Mammary epithelial cell (primary cell): ENCODE measurements at places on chromosomes 1 and 21.

DNA sequence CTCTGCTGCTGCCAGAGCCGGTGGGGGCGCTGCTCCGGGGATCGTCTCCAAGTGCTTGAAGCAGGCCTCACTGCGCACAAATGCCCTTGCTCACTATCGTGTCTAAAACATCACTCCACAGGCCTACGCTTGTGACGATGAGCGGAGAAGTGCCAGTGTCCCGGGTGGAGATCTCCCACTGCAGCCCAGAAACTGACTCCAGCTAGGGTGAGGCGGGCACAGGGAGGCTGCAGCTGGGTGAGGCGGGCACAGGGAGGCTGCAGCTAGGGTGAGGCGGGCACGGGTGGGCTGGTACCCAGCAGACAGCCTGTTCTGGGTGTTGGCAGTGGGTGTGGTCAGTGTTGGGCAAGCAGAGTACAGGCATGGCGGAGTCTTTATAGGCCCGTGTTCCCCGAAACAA lies 22.7 kb upstream of the PDXK start:
- no peak for DNase-seq

DNA sequence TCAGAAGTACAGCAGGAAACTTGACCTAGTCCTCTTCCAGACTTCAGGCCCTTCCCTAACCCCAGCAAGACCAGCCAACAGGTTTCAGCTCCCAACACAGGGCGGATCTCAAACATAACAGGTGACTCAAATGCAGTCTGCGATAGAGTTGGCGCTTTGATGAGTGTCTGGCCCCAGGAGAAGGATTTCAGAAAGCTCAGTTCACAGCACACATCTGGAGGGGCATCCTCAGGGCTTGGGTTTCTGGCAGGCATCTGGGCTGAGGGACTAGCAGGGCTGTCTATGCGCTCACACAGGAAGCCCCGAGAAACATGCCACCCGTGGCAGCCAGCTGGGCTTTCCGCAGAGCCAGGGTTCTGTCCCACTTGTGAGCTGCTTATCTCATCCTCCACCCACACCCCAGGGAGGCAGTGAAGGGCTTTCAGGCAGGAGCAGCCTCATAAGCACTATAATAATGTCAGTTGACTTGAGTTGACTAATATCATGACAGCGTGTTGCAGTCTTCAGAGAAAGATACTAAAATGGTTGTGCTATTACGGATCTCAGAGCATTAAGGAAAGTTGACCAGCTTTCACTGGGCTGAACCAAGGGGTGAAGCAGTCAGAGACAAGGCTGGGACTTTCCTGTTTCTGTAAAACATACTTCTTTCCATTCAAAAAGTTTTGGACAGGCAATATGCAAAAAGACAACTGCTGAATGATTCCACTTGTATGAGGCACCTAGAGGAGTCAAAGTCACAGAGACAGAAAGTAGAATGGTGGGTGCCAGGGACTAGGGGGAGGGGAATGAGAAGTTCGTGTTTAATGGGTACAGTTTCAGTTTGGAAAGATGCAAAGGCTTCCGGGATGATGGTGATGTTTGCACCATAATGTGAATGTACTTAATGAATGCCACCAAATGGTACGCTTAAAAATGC lies 233.0 kb upstream of the IRF2BP2 start:
- DNase-seq: no peak

GRCh38 chr1:116720364-116721038 lies 33.7 kb upstream of the CD2 start:
- peak; percentile 52 for DNase-seq

DNA sequence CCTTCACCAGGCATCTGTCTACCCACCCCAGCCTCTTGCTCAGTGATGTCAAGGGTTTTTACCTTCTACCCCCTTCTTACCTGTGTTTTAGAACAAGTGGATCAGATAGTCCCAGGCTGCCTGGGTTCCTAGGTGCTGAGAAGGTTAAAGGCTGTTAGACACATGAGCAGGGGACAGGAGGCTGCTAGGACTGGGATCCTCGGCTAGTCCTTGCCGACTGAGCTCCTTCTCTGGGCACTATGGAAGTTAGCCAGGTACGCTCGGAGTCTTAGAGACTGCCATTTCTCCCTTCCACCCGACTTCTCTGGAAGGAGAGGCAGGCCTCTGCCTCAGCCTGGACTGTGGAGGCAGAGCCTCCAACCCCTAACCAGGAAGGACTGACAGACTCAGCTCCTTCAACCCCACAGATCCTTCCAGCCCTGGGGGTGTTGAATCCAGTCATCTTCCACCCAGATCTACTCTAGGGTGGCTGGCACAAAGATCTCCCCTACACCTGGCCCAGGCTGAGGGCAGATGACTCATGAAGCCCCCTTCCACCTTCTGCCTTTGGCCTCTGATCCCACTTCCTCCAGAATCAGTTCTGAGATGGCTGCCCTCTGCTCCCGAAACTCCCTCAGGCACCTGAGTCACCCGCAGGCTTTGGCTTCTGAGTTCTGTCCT lies at the start of gene DYNLT4:
Gene DYNLT4, minus strand, starts transcription at position 648 of the 660 bp plus-strand sequence. CDS start 683 bp downstream, outside the sequence.
- no peak for DNase-seq

DNA sequence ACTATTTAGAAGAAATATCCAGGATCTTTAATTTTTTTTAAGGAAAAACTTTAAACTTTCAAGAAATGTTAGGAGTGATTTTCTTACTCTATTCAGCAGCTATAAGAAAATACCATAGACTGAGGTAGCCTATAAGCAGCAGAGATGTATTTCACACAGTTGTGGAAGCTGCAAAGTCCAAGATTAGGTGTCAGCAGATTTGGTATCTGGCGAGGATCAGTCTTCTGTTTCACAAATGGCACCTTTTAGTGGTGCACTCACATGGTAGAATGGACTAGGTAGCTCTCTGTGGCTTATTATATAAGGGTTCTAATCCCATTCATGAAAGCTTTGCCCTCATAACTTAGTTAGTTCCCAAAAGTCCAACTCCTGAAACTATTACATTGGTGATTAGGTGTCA lies 207.4 kb downstream of the NCAM2 start:
- DNase-seq: no peak

DNA sequence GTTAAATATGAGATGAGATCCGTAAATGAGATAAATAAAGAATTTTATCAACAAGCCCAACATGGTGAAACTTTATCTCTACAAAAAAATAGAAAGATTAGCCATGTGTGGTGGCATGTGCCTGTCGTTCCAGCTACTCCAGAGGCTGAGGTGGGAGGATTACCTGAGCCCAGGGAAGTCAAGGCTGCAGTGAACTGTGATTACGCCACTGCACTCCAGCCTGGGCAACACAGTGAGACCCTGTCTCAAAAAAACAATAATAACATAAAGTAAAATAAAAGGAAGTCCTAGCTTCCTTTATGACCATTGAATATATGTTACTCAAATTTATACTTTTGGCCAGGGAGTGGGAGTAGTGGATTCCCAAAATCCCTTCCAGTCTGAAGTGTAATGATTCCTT lies 48.7 kb upstream of the TEKT2 start:
- no peak for DNase-seq

GRCh38 chr1:75587692-75588091 lies 23.2 kb downstream of the SLC44A5 start:
- DNase-seq: no peak

GRCh38 chr1:9384751-9385245 lies 92.1 kb downstream of the SPSB1 start:
- DNase-seq: no peak

DNA sequence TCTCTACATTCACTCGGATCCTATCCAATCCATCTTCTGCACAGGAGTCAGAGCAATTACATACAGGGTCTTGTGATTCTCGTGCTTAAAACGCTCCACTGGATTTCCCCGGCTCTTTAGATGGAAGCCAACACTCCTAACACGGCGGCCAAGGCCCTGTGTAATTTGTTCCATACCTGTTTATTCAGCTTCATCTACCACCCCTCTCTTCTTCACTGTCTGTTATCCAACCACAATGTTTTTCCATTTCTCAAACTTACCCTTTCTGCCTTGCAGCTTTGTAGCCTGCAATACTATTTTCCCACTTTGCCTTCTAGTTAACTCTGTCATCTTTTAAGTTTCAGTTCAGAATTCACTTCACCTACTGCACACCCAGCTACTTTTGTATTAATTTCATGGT lies 249.6 kb upstream of the USP25 start:
- no peak for DNase-seq

- DNase-seq: no peak
These were observed 18.4 kb upstream of the DESI2 start for GRCh38 chr1:244634546-244634945.

GRCh38 chr1:174659823-174660222 lies 212.1 kb downstream of the GPR52 start:
- peak; percentile 98 for DNase-seq
